ENCODE measurements at places on chromosomes 4 and X. TPM values are rescaled to one million over a fixed set of nuclear protein-coding genes. Genes with fewer than 3 reads are reported as not detected.

- DNase-seq = no peak
Measured at GRCh38 chr4:99061048-99061700, 27.4 kb downstream of the ADH5 start.

Gene CAPN6
- polyA plus RNA-seq = 25.7 TPM

Gene SNX25
- 23.8 TPM for polyA plus RNA-seq

DNA sequence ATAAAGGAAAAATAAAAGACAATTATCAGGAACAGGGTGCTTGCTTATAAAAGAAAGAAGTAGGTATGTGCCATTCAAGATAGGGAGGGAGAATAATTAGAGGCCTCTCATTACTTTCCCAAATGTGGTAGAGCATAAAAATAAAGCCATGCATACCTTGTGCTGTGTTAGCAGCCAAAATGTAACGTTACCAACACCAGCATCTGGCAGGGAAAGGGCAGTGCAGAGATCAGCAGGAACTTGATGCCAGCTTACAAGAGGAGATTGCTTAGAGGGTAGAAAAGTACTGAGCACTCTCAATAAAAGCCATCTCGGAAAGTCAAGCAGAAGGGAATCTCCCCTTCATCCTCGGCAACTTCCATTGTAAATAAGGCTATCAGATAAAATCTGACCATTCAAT lies 195.6 kb downstream of the RASL11B start:
- no peak for DNase-seq

GRCh38 chrX:44143061-44143602 lies 169.9 kb upstream of the NDP start:
- no peak for DNase-seq

DNA sequence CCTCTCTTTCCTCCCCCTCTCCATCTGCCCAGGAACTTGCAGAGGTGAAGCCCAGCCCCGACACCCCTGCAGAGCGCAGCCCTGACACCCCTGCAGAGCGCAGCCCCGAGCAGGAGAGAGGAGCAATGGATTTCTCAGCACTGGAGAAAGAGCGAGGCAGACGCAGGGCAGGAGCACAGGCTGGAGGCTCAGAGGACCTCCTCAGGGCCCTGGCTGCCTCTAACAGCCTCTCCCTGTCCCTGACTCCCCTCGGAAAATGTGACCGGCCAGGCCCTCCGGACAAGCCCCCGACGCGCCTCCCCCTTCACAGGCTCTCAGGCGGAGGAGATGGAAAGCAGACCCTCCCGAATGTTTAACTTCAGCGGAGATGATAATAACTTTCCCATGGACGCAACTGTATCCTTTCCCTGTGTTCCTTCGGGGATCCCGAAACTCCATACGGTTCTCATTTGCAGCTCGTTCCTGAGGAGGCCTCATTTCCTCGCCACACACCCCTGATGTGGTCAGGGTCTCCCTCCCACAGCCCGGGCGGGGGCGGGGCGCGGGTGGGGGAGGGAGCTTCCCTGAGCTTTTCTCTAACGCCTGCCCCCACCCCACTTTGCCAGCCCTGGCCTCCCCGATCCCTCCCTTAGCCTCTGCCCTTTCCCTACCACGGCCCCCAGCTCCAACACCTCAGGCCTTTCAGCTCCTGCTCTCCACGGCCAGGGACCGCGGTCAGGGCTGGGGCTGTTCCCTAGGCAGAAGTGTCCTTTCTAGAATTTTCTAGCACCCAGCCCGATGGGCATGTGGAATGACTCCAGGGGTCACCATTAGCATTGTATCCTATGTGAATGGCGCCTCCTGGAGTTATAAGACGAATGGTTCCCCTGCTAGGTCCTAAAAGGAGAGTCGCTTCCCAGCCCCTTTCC lies 201.1 kb upstream of the BCOR start:
- DNase-seq = no peak

- no peak for DNase-seq
Measured at GRCh38 chr4:128854433-128854832, 44.9 kb downstream of the JADE1 start.

Gene ZCCHC18
- 4.9 TPM for polyA plus RNA-seq

- DNase-seq = no peak
Measured at GRCh38 chrX:7904562-7904961, 22.7 kb downstream of the PNPLA4 start.

Gene CPZ
- 26.8 TPM for polyA plus RNA-seq

- DNase-seq = no peak
Measured at GRCh38 chr4:32931475-32931874, 2211.3 kb downstream of the PCDH7 start.

DNA sequence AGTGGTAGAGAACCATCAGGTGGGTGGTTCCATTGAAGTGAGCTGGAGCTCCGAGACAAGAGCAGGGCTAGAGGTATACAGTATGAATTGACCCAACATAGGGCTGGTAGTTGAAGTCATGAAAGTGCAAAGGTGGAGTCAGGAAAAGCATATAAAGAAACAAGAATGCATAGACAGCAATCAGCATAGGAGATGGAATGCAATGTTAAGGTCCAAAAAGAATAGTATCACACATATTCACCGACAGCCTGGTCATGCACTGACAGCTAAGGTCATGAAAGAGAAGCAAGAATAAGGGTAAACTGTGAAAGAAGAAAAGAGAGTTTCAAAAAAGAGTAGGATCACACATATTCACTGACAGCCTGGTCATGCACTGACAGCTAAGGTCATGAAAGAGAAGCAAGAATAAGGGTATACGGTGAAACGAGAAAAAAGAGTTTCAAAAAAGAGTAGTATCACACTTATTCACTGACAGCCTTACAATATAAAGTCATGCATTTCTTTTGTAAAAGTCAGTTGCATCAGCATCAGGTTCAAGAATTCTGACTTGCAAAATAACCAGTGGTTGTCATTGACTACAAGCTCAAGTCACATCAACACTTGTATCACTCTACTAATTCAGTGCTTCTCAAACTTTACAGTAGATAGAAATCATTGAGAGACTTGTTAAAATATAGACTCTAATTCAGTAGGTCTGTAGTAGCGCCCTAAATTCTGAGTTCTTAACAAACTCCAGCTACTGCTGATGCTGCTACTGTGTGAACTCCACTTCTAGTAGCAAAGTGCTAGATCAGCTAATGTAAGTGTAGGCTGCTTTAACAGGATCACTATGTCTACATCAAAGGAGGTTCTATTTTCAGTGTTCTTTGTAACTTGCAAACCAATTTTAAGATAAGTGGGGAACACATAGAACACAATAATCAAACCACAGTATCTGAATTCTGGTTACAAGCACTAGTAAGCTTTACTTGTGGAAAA lies 221.9 kb downstream of the PDGFC start:
- DNase-seq = no peak

Gene PRICKLE3
- 3.4 TPM for polyA plus RNA-seq

DNA sequence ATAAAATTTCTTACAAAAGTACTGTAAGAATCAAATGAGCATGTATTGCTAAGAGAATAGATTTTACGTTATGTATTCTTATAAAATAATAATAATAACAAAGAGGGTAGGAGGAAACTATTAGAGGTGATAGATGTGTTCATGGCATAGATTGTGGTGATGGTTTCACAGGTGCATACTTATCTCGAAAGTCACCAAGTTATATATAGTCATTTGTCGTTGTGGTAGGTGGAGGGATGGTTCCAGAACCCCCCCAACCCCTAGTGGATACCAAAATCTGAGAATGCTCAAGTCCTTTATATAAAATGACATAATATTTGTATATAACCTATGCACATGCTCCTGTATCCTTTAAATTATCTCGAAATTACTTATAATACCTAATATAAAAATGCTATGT lies 36.7 kb upstream of the H2AZ1 start:
- DNase-seq = no peak
